ENCODE measurements at places on chromosomes 16 and 17.
A peak's percentile ranks its signal among the peaks of the same experiment; 100 is the strongest.

DNA sequence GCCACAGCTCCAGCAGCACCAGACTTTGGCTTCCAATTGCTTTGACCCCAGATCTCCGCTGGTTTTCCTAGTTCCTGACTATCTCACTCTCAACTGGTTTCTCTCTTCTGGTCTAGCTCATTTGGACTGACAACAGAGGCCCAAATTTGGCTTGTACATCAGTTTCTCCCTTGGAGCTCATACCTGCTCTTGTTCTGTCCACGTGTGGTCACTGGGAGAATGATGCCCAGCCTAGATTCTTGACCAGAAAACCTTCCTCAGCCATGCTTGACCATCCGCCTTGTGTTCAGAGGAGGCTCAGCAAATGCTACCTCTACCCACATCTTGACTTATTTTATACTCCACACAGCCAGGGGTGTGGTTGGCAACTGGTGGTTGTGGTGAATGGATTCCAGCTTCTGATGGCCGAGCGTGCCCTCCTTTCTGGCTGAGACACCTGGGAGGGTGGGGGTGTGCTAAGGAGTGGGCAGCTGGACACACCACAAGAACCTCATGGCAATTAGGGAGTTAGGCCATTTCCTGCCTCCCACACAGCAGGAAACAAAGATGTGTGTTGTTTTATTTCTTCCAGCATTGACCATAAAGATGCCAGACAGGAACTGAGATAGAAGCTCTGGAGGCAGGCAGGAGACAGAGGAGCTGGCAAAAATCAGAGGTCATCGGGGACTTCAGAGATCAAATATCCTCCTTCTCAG is 93.8 kb upstream of the FAM20A start:
- 0 out of 2 replicates have a peak, but pooled peaks cover 2% of the 10 kb centered on the region for H3K4me1 ChIP-seq
- no peak overlapping the region for H3K4me3 ChIP-seq
- DNase-seq, result no peak
- no peak overlapping the region for H3K27ac ChIP-seq
- H3K27me3 ChIP-seq, result no peaks in the 10 kb centered on the region
- H3K36me3 ChIP-seq, result no peaks in the 10 kb centered on the region

DNA sequence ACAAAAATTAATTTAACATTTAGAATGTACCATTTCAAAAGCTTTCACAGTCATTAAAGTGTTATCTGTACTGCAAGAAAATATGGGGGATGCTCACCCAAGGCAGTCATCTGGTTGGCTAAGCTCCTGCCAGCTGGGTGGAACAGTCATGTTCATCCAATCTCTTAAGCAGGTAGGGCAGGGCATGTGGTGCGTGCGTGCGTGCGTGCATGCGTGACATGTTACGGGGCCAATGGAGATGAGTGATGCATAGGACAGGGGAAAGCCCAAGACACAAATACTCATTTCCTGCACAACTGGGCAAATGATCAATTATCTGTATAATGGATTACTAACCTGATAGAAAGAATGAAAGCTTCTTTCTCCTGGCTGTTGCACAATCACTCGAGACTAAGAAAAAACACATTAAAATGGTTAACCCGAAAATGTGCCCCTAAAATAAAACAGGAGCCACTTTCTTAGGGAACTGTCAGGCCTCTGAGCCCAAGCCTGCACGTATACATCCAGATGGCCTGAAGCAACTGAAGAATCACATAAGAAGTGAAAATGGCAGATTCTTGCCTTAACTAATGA is 104.4 kb downstream of the MYO1D start:
- H3K27me3 ChIP-seq, result no peaks in the 10 kb centered on the region
- H3K36me3 ChIP-seq, result peaks cover 4% of the 10 kb centered on the region
- H3K27ac ChIP-seq, result no peak overlapping the region
- H3K4me1 ChIP-seq, result peaks cover 2% of the 10 kb centered on the region

DNA sequence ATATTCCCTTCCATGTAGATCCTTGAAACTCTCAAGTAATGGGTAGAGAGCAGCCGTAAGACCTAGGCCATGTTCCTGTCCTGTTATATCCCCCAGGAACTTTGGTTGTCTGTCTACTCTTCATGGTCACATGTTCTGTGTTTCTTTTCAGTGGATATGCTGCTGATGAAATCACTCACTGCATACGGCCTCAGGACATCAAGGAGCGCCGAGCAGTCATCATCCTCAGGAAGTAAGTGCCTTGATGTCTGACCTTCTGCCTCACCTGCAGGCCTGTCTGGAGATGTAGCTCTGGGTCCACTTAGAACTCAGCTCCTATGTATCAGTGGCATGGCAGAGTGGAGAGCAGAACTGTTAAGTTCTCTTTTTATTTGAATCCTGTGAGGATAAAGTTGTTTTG is 11.2 kb downstream of the ALKBH5 start:
- no peaks in the 10 kb centered on the region for H3K4me1 ChIP-seq
- H3K27ac ChIP-seq, result no peak overlapping the region
- no peaks in the 10 kb centered on the region for H3K27me3 ChIP-seq
- H3K36me3 ChIP-seq, result peaks cover 29% of the 10 kb centered on the region

DNA sequence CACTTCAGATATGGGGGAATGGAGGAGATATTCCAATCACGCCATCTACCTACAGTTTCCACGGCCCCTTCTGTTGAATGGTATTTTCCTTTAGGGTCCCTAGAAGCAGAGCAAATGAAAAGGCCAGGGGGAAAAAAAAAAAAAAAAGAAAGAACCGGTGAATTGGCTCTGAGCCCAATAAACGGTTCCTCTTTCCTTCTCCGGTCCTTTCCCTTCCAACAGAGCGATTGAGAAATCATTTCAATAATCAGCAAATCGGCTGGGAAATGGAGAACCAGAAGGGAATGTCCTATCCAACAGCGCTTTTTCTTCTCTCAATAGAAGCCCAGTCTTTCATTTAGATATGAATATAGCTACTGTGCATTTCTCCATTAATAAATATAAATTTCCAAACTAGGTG is 26.8 kb upstream of the HOXB13 start:
- H3K27me3 ChIP-seq, result peaks cover 81% of the 10 kb centered on the region
- H3K27ac ChIP-seq, result no peak overlapping the region
- peak overlapping the region; percentile 67 for H3K4me3 ChIP-seq
- no peaks in the 10 kb centered on the region for H3K36me3 ChIP-seq
- H3K4me1 ChIP-seq, result no peaks in the 10 kb centered on the region

- no peaks in the 10 kb centered on the region for H3K27me3 ChIP-seq
- H3K36me3 ChIP-seq, result no peaks in the 10 kb centered on the region
- no peaks in the 10 kb centered on the region for H3K4me1 ChIP-seq
- no peak overlapping the region for H3K4me3 ChIP-seq
- DNase-seq, result no peak
- no peak overlapping the region for H3K27ac ChIP-seq
These were observed 119.5 kb upstream of the CORO6 start for GRCh38 chr17:29742210-29742513.

DNA sequence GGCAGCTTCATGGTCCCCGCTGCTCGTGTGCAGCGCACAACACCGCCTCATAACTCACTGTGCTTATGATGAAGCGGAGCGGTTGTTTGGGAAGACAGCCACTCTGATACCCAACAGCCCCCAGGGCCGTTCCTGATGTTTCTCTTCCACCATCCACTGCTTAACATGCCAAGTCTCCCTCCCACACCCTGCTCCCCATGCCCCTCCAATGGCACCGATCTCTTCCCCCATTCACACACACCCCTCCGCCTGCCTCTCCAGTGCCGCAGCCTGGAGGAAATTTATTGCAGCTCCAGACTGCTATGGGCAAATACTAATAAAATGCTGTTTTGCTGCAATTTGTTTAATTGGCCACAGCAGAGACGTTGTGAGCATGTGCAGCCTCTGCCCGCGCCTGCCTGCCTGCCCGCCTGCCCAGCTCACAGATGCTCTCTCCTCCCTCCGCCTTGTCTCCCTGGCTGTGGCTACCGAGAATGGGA is 80.3 kb upstream of the LHX1 start:
- peaks cover 2% of the 10 kb centered on the region for H3K4me1 ChIP-seq
- no peak overlapping the region for H3K4me3 ChIP-seq
- no peak for DNase-seq
- no peak overlapping the region for H3K27ac ChIP-seq
- H3K27me3 ChIP-seq, result no peaks in the 10 kb centered on the region
- no peaks in the 10 kb centered on the region for H3K36me3 ChIP-seq

- H3K36me3 ChIP-seq, result peaks cover 2% of the 10 kb centered on the region
- no peak overlapping the region for H3K27ac ChIP-seq
- H3K4me1 ChIP-seq, result no peaks in the 10 kb centered on the region
- no peak overlapping the region for H3K4me3 ChIP-seq
- no peak for DNase-seq
These were observed 49.5 kb upstream of the CMIP start for GRCh38 chr16:81394966-81395655.
